ENCODE measurements at places on chromosomes 13 and 19. TPM values are rescaled to one million over a fixed set of nuclear protein-coding genes. Genes with fewer than 3 reads are reported as not detected.
A peak's percentile ranks its signal among the peaks of the same experiment; 100 is the strongest.

NEK5 gene
- total RNA-seq, result 0.13 TPM

GRCh38 chr13:77477299-77477848 lies 58.1 kb upstream of the SCEL start:
- DNase-seq, result no peak

GRCh38 chr19:16369664-16370576 lies 45.3 kb downstream of the KLF2 start:
- DNase-seq, result peak; percentile 34

MAST1 gene
- total RNA-seq, result not detected

DNA sequence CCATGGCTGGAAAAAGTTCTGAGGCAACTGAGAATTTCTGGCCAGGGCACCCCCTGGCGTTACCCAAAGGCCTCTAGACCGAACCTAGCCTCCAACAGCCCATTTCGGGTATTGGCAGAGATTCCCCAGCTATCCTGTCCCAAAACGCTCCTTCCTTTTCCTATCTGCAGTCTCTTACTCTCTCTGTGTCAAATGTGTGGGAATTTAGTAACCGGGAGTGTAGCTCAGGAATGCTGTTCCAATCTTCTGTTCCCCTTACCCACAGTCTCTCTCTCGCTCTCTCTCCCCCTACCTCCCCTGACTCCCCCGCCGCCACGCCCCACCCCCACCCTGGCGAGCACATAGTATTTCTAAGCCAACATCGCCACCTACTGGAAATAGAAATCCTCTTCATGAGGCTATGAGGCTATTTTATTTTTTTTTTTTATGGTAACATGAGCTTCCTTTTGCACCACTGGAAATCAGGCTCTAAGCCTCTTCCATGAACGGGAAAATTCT lies 27.0 kb downstream of the OXGR1 start:
- no peak for DNase-seq

OCEL1 gene
- 22.4 TPM for total RNA-seq

- no peak for DNase-seq
Measured at GRCh38 chr13:44104197-44104490, 224.4 kb downstream of the LACC1 start.

GRCh38 chr19:46480415-46480814 lies 9.1 kb upstream of the PNMA8A start:
- no peak for DNase-seq

- DNase-seq, result no peak
Measured at GRCh38 chr13:112997188-112998130, 28.4 kb downstream of the MCF2L start.

- no peak for DNase-seq
Measured at GRCh38 chr19:27776020-27776419, 1436.9 kb downstream of the UQCRFS1 start.

DNA sequence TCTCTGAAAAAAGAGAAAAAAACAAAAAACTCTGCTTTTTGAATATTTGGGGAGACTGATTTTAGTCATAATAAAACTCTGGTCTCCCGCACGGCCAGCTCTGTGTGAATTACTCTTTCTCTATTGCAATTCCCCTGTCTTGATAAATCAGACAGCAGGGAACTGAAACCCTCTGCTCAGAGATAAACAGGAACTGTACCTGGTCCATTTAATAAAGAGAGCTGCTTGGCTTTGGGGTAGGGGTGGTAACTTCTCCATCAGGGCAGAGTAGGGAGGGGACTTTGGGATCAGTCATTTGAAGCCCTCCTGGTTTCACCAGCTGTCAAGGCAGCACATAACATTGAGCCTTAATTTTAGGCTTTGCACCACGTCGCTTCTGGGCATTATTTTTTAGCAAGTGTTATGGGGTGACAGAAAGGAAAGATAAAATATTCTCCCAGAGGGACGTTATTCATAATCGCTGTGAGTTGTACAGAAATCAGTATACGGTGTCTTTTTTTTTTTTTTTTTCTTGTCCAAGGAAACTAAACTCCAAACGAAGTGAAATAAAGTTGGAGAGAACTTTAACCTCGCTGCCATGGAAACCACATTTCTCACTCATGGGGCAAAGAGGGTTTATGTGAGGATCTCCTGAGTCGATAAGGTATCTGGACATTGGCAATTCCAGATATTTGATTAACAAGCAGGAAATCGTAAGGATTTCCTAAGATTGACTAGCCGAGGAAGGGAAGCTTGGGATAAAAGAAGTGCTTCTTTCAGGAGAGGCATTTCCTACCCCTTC lies 99.0 kb upstream of the MRI1 start:
- DNase-seq, result no peak

DNA sequence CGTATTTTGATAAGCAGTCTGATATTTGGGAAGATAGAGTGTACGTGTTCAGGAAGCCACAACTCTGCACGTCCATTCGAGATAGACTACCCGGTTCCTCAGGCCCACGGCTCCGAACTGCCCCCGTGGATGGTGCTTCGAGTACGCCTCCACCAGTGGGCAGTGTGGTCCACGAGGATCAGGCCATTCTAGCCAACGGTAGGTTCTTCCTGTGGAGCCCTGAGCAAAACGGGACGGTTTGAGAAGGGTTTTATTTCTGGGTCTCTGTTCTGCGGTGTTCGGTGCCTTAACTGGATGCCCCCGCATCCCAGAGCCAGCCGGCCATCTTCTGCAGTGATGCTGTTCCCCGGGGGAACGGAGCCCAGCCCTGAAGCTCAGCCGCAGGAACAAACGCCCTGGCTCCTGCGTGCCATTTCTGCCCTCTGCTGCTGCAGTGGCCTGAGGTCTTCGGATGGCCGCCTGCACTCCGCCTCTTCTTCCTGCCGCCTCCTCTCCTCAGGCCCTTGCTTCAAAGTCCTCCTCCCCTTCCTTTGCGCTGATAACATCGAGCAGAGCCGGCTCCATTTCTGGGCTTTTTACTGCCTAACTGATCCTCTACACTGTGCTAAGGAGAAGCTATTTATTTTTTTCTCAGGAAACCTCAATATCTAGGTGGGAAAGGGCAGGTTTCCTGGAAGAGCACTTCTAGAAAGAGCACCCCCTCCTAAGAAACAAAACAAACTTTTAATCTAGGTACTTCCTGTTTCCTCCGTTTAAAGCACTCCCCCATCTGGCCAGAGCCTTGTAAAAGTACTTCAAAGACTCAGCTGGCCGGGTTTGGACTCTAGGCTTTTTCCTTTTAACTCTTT lies 36.2 kb upstream of the SLC46A3 start:
- DNase-seq, result no peak

DNA sequence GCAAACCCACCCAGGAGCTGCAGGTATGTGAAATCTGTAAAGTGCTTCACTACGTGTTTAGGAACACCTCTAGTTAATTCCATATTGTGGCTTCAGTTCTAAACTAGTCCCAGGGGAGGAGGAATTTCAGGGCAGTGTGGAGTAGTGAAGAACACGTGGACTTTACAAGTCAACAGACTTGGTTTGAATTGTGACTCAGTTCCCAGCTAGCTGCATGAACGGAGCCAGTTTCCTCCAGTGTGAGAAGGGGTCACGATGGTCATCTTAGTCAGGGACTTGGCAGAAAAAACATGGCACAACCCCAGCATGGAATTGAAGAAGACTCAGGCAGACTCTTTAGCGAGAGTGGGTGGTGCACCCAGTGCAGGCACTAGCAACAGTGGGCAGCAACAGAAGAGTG lies 175.7 kb upstream of the UBL3 start:
- no peak for DNase-seq

- peak; percentile 56 for DNase-seq
Measured at GRCh38 chr19:710767-711166, 2.0 kb downstream of the PALM start.

DNA sequence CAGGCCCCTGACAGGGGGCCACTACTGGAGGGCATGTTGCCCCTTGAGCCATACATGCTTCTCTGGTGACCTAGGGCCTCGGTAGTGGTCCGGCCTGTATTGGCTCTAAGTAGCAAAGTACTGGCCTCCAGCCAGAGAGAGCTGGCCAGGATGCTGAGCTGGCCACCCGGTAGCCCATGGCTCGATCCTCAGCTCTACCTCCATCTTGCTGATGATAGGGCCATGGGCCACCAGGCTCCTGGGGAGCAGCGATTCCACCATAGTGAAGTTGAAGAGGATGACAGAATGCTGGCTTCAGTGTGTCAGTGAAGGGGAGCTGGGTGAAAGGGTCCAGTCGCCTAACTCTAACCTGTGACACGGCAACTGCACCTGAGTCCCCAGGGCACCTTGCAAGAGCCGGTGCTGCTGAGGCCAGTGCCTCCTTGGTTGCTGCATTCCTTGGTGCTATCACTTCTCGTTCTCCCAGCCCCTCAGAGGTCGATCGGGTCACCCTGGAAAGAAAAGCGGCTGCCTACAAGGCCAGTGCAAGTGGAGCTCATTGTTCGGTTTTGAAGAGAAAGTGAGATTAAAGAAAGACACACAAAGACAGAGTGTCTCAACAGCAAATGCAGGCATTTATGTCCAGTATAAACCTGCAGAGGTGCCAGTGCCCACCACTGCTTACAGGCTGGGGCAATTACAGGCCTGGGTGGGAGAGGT lies 5.0 kb downstream of the FPR3 start:
- peak; percentile 69 for DNase-seq

- peak; percentile 93 for DNase-seq
Measured at GRCh38 chr19:9435279-9436268, at the start of gene ZNF266. ZNF266 (minus strand) TSS chr19:9435573; CDS start chr19:9420089, 15,484 bp downstream.

- no peak for DNase-seq
Measured at GRCh38 chr13:92804346-92804745, 422.3 kb upstream of the GPC6 start.

C5AR2 gene
- total RNA-seq, result 0.78 TPM

DNAAF3 gene
- 0.59 TPM for total RNA-seq

GRCh38 chr13:112446347-112446861 lies 70.2 kb downstream of the SPACA7 start:
- no peak for DNase-seq

- DNase-seq, result no peak
Measured at GRCh38 chr13:30354493-30355383, 47.4 kb upstream of the KATNAL1 start.

DNA sequence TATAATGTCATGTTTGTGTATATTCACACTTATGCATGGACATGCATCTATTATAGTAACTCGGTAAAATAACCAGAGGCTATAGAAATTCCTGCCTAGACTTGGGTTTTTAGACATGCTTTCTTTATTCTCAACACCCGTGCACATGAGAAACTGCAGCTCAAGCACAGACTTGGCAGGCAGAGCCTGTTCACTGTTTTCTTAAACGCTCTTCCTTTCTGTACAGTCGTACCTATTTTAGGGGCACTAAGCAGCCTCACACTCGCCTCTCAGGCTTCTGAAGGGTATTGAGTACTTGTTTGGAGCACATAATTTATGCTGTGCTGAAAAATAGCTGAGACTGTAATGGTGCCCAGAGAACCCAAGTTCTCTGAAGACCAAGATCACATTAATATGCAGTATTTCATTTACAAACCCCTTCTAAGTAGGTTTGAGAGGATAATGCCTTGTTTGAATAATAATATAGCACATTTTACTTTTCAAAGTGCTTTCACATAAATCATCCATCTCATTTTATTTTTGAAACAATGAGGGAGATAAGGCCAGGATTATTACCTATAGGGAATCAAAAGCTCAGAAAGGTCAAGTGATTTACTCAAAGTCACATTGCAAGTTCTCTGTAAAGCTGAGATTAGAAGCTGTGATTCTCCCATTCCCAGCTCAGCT lies 429.9 kb downstream of the SPRY2 start:
- no peak for DNase-seq

- DNase-seq, result peak; percentile 80
Measured at GRCh38 chr19:2603334-2603733, 99.2 kb downstream of the GNG7 start.

DNA sequence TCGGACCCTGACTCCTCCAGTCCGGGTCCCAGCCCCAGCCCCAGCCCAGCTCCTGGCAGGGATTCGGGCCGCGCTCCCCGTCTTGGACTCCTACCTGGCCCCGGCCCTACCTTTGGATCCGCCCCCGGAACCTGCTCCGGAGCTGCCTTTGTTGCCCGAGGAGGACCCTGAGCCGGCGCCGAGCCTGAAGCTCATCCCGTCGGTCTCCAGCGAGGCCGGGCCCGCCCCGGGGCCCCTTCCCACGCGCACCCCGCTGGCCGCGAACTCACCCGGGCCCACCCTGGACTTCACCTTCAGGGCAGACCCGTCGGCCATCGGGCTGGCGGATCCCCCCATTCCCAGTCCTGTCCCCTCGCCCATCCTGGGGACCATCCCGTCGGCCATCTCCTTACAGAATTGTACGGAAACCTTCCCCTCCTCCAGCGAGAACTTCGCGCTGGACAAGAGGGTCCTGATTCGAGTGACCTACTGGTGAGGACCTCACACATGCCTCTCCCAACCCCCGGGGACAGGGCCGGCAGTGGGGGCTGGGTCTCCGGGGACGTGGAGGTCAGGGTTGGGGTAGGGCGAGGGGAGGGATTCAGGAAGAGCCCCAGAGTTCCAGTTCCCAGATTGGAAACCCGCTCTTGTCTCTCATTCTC lies 732 bp downstream of the SELENOV start:
- no peak for DNase-seq

- DNase-seq, result no peak
Measured at GRCh38 chr13:112179421-112179820, 112.5 kb downstream of the SOX1 start.

DNA sequence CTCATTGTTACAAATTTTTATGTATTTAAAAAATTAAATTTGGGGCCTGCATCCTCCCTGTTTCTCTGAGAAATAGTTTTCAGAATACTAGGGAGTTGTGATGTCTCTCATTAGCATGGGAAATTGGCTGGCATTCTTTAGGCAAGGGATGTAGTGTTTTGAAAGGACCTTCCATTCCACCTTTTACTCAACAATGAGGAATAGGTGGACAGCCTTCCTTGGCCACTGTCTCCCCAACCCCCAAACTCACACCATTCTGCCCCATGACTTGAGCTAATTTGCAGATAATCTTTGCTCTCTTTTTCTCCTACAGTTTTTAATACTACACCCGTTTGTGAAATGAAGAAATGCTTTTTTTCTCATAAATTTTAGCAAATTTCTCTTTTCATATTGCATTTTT lies 244.6 kb upstream of the SPRY2 start:
- no peak for DNase-seq

DNA sequence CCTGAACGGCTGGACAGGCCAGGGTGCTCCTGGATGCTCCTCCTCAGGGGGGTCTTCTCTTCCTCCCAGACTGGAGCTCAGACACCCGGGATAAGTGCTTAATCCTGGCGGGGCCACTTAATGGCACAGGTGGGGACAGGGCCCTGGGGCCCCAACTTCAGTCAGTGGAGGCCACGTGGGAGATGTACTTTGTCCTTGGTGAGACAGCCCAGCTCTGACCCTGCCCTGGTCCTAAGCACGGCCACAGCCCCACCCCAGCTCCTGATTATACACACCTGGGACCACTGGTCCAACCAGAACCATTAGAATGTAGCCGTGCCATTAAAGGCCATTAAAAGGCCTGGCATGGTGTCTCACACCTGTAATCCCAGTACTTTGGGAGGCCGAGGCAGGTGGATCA lies 7.8 kb downstream of the PPP1R14A start:
- no peak for DNase-seq

ERICH4 gene
- total RNA-seq, result not detected

DNA sequence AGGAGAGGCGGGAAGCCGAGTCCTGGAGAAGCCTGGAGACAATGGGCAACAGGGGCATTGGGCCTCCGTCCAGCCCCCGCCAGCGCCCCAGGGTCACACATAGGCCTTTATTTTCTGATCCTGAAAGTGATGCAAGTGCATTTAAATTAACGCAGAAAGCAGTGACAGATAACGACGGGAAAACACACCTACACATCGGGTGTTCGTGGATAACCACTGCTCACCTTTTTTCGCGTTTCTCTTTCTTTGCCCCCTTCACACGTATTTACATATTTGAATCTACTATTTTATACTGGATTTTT lies 30.4 kb upstream of the GRTP1 start:
- no peak for DNase-seq

GRCh38 chr19:58010507-58010906 lies 7.9 kb upstream of the ZNF606 start:
- DNase-seq, result no peak

All from Right ventricle myocardium superior (tissue), 1 donor.